ENCODE measurements at places on chromosomes 6 and 20. TPM values are rescaled to one million over a fixed set of nuclear protein-coding genes. Genes with fewer than 3 reads are reported as not detected.

GRCh38 chr20:34324541-34324940, 21.4 kb upstream of the AHCY start:
- DNase-seq, result no peak

- no peak for DNase-seq
Observed at GRCh38 chr6:43062818-43063217, 3.4 kb downstream of the KLC4 start.

DNA sequence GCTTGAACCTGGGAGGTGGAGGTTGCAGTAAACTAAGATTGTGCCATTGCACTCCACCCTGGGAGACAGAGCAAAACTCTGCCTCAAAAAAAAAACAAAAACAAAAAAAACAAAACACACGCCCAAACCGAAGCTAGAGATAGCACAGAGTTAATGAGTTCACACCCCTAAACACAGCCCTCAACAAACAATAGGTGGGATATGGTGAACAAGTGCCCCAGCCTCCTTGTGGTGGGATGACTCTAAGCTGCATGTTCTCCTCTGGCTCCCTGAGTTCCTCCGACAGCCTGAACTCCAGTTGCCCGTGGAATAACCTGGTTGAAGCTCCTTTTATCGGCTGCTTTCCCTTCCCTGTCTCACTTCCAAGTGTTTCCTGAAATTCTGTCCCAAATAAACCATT, 22.1 kb upstream of the DSN1 start:
- DNase-seq, result no peak

GRCh38 chr6:5215799-5216198, 45.0 kb downstream of the LYRM4 start:
- DNase-seq, result no peak

GRCh38 chr6:117263353-117263927, 1.9 kb upstream of the VGLL2 start:
- DNase-seq, result no peak

- no peak for DNase-seq
Observed at GRCh38 chr6:107819217-107819616, 4.9 kb downstream of the SCML4 start.

GRCh38 chr20:10022625-10023024, 12.2 kb upstream of the ANKEF1 start:
- DNase-seq, result no peak

GRCh38 chr6:159880412-159880975, 10.3 kb upstream of the MAS1 start:
- no peak for DNase-seq

DNA sequence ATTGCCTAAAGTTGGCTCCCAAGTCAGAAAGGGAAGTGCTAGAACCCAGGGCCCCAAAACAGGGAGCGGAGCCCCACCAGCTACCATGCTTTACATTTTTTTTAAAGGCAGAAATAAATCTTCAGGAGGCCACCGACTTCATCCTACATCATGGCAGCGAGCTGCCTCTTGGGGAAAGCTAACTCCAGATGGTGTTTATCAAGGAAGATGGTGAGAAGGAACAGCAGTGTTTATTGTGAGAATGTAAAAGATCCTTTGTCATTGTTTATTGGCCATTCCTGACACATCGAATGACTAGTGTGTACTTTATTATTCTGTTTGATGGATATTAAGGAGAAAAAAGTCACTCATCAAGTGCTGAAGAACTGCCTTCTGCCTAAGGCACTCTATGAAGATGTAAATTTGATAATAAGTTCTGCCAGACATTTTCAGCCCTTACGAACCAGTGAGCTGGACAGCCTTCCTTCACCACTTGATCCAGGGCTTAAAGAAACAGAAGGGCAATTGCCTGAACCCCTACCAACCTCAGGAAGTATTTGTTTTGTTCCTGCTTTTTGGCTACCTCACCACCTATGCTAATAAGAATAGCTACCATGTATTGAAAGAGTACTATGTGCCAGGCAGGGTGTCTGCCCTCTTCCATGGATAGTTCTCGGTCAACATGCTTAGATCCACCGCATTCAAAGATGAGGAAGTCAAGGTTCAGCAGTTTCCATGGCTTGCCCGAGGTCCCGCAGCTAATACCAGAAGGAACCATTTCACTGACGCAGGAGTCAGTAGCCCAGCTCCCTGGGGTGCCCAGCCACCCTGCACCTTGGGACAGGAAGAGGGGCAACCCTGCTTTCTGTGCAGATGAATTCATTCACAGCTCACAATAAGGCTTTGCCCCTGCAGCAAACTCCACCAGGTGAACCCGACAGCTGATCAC, 194.7 kb upstream of the RREB1 start:
- no peak for DNase-seq

- DNase-seq, result no peak
Observed at GRCh38 chr6:111771094-111771432, 102.2 kb downstream of the FYN start.

GRCh38 chr6:41498968-41499599, 47.1 kb upstream of the FOXP4 start:
- DNase-seq, result no peak

DNA sequence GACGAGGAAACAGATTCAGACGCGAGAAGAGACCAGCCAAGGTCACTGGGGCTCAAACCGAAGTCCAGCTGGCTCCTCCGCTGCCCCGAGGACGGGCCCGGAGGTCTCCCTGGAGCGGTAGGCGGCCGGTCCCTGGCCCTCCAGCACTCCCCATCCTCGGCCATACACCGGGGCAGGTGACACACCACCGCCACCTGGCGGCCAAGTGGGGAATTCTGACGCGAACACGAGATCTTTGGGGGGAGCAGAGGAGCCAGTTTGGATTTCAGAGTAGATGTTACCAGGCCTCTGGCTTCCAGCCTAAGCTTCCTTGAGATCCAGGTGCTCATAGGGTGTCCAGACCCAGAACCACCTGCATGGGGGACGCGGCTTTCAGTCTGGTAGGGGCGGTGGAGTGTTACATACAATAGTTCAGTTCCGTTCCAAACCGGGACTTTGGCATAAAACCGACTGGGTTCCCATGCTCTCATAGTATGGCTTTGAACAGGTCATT, 16.1 kb downstream of the BPIFB1 start:
- DNase-seq, result no peak

GRCh38 chr6:4176907-4177306, 41.5 kb upstream of the ECI2 start:
- DNase-seq, result peak; percentile 29

- no peak for DNase-seq
Observed at GRCh38 chr20:48203252-48203651, 418.0 kb upstream of the SULF2 start.

- DNase-seq, result no peak
Observed at GRCh38 chr6:55674672-55675071, 95.7 kb upstream of the HMGCLL1 start.

DNA sequence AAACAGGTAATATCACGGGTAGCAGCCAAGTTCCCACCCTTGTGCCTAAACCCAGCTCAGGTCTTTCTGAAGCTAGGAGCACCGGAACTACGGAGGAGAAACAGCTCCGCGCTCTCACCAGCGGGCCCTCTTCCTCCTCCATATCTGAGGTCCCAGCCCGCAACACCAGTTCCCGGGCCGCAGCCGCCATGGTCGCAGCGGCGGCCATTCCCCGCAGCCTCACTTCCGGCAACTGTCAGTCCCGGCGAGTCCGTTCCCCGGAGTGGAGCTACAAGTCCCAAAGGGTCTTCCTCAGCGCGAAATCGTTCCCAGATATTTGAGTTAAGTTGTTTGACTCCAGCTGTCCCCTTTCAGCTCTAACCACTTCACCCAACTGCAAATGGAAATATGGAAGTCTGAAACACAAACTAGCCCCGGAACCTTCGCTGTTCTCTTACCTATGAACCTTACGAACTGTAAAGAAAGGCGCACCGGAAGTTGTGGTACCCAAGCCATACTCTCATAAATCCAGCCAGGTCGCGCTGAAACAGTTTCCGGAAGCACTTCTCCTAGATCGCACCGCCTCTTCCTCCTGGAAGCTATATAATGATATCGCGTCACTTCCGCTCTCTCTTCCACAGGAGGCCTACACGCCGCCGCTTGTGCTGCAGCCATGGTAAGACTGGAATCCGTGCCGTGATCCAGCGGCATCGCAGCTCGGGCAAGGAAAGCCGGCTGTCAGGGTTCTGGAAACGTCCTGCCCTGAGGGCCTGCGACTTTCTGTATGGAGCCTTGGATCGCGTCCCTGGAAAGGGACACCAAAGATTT, at the start of the genes RPS18 and VPS52:
RPS18 (plus strand) TSS at position 608 of the 807 bp plus-strand sequence; CDS start at position 653, 45 bp downstream.
VPS52 (minus strand) TSS at position 409 of the 807 bp plus-strand sequence; CDS start at position 208, 201 bp downstream.
- DNase-seq, result peak; percentile 99

- no peak for DNase-seq
Observed at GRCh38 chr6:129186988-129187387, 304.1 kb downstream of the LAMA2 start.

DNA sequence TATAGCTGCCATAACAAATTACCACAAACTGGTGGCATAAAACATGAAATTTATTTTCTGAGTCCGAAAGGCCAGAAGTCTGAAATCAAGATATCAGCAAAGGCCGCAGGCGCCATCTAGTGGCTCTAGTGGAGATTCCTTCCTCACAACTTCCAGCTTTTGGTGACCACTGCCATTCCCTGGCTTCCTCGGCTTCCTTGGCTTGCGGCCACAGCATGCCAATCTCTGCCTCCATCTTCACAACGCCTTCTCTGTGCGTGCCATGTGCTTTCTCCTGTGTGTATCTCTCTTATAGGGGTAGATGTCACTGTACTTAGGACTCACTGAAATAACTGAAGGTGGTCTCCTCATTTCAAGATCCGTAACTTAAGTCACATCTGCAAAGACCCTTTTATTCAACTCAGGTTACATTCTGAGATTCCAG, 5.4 kb upstream of the PLAGL1 start:
- DNase-seq, result no peak

GRCh38 chr6:52255434-52255833, 11.1 kb upstream of the IL17F start:
- no peak for DNase-seq

DNA sequence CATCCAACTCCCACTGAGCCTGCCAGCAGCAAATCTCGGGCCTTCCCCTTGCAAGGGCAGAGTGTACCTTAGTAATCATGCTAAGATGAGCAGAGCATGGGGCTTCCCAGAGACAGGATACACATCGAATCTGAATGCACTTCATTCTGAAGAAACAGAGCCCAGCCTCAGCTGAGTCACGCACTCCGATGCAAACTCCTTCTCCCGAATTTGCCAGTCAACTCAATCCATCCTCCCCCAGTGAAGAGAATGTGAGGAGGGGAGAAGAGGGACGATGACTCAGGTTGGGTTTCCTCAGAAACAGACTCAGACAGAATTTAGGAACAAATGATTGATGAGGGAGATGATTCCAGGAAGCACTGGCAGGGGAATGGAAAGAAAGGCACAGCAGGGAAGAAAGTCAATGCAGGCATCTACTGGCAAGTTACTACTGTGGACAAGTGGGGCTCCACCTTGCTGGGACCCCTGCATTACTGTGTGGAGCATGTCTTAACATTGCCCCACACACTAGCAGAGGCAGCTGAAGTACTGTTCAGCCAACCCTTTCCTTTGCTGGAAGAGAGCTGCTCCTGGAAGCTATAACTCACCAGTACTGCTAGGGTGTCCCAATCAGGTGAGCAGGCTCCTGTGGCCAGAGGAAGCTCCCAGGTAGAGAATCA, 251.6 kb downstream of the ADGB start:
- DNase-seq, result no peak

DNA sequence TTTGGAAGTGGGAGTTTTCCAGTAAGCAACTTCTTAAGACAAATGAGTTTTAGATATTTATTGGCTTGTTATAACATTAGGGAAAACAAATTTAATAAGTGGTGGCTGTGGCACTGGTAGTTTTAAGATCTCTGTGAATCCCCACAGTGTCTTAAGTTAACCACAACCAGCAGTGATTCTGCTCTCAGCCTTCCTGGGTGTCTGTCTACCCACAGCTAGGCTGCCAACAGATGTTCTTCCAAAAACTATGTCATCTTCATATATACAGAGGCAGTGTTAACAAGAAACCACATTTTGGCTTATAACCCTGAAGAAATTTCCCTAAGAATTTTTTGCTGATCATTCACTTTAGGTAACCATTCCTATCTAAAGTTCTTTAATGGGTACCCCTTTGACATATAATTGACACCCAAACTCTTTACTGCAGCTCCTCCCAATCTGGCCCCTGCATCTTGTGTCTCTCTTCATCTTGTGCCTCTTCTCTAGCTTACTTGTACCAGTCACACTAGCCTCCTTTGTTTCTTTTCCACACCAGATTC, 52.7 kb downstream of the TOP1 start:
- no peak for DNase-seq

GRCh38 chr20:16709017-16709416, 20.8 kb upstream of the SNRPB2 start:
- no peak for DNase-seq

Gene CST5
- total RNA-seq, result 4.5 TPM

Gene DDO
- total RNA-seq, result 0.29 TPM

Gene CCN6
- total RNA-seq, result not detected

Gene SPATA2
- total RNA-seq, result 4.0 TPM

Gene CNBD2
- total RNA-seq, result 4.2 TPM

Gene GMPR
- total RNA-seq, result 41.9 TPM

Gene CLPSL1
- total RNA-seq, result not detected

Gene PROKR2
- not detected for total RNA-seq

All from esophagus muscularis mucosa (tissue), 4 donors.